SK-N-DZ (cell line): ENCODE measurements at places on chromosomes 12 and 14.

GRCh38 chr12:52604859-52605258 is 3.6 kb upstream of the KRT72 start:
- no peak for DNase-seq

DNA sequence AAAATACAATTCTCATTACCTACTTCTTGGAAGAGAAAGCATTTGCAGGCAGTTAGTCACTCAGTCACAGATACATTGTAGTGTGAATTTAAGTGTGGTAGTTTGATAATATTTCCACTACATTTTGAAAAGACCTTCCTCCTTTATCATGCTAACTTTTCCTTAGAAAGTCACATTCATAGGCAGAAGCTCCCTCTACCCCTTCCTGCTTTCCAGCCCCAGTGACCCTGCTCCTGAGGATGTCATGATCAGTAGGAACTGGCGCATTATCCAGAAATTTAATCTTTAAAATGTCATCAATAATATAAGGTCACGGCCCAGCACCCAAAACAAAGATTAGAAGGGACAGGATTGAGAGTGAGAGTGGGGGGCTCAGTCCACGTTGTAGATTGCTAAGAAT is 707.4 kb upstream of the STXBP6 start:
- no peak for DNase-seq

- peak; percentile 61 for DNase-seq
Measured at GRCh38 chr14:49865431-49865859, 12.9 kb upstream of the NEMF start.

DNA sequence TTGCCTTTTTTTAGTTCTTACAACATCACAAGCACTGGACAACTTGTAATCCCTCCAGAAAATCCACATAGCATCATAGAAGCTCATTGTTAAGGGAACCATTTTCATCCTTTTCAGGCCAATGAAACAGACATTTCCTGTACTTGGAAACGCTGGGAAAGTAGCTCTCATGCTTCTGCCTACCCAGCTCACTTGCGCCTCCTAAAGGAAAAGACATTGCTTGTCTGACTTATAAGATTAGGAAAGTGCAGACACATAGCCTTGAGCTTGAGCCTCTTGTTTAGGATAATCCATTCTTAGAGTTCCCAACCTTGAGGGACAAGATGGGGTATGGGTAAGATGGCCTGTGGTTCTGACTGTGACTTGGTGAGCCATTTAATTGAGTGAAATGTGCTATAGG is 589.5 kb downstream of the NOVA1 start:
- no peak for DNase-seq

GRCh38 chr12:132559652-132560363 is 50.6 kb downstream of the LRCOL1 start:
- peak; percentile 60 for DNase-seq

DNA sequence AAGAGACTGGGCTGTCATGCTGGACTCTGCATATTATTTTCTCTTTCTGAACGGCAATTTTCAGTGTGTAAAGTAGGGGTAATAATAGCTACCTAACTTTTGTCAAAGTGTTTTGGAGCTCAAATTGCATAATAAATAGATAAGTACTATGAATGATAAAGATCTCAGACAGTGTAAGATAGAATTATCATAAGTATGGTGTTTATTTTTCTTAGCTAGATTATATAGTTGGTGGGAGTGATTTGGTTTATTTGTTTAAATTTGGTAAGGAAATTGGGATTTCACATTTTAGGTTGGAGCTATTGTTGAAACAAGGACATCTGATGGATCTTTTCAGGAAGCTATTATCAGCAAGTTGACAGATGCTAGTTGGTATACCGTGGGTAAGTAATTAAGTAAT is 7.4 kb downstream of the ARID4A start:
- no peak for DNase-seq

- DNase-seq = no peak
Measured at GRCh38 chr12:21615431-21615830, 10.8 kb upstream of the GYS2 start.

DNA sequence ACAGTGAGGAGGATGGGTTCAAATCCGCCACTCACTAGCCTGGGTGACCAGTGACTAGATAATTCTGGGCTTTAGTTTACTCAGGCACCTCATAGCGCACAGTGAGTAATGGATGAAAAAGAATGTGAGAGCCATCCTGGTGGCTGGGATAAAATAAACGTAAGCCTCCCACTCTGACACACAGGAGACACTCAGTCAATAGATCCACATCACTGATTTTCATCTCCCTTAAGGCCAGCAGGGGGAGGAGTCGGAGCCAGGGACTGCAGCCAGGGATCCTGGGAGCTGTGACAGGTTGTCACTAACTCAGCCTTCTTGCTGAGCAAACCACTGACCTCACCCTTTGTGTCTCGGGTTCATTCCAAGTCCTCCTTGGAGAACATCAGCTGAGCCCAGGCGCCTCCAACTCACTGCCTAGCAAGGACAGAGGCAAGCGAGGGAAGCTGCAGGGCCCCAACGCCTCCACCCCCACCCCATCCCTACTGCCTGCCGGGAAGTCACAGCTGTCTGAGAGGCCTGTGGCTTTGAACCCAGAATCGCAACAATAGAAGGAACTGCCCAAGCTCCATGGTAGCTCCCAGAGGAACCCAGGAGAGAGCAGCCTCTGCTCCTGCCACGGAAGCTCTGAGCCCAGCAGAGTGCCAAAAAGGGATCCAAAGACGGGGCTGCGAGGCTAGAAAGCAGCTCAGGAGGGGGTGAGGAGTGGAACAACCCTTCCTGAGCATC is 30.7 kb downstream of the PXN start:
- peak; percentile 83 for DNase-seq
